ENCODE measurements at places on chromosomes 4 and X.

DNA sequence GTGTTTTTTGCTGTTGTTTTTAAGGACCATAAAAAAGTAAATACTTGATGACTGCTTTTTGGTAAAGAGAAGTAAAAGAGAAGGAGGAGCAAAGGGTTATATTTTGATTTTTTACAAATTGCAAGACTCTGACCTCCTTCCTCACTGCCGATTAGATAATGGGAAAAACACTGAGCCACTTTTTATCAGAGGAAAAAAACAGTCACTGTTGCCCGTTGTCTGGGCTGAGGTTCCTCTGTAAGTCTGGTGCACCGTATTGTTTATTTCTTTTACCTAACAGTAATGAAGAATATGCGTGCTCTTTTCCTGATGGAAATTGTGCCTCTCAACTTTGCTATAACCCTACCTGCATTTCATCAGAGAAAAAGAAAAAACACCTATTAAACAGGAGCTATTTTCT lies 178.7 kb upstream of the EMCN start:
- no peak for DNase-seq

DNA sequence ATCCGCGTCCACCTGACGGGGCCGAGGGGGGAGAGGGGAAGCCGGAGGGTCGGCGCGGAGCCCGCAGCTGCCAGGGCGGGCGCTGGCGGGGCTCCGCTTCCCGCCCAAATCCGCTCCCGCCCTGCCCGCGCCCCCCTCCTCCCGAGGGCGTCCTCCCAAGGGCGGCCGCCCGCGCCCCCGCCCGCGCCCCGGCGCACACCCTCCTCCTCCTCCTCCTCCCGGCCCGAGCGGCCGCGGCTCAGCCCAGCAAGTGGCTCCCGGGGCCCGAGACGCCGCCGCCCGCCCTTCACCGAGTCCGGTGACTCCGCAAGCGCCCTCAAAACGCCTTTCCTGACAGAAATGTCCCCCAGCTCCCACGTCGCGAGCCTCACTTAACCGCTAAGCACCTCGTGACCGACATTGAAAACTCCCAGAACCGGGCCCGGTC lies 487 bp downstream of the HMGB2 start:
- peak; percentile 81 for DNase-seq

DNA sequence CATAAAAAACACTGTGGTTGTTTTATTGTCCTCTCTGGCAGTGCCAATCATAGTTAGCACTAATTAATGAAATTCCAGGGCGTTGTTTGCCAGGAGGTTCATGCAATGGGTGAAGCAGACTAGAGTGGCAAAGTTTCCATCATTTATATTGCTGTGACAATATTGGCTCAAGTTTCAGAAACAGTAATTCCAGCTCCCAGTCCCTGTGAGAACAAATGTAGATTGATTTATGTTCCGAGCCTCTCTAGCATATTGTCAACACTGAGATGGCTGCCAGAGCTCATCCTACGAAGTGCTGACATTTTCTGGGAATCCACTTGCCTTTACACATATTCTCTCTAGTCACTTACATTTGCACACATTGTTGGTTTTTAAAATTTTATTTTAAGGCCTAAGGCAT lies 440.0 kb upstream of the IGFBP7 start:
- no peak for DNase-seq

DNA sequence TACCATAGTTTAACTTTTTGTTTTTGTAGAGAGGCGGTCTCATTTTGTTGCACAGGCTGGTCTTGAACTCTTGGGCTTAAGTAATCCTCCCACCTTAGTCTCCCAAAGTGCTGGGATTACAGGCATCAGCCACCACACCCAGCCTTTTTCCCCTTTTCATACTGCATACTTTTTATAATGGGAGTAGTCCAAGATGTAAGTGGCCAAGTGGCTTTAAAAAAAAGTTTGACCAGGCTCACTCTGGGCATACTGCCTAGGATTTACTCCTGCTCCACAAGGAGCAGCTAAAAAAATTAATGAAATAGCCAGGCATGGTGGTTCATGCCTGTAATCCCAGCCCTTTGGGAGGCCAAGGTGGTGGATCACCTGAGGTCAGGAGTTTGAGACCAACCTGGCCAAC lies 6.0 kb downstream of the GRSF1 start:
- DNase-seq: no peak

DNA sequence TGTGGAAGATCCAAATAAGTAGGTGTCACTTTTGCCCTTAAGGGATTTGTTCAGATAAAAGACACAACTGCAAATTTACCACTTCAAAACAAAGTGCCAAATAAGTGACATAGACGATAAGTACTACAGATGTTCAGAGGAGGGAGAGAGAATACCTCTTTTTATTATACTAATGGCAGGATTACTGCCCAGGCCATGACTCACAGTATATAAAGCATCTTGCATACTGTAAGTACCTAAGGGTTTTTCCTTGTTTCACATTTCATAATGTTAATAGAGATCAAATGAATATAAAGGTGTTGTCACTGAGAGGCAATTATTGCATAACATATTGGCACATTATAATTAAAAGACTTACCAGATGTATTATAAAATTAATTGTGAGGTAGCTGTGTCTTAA lies 46.4 kb downstream of the PTPN13 start:
- DNase-seq: no peak

DNA sequence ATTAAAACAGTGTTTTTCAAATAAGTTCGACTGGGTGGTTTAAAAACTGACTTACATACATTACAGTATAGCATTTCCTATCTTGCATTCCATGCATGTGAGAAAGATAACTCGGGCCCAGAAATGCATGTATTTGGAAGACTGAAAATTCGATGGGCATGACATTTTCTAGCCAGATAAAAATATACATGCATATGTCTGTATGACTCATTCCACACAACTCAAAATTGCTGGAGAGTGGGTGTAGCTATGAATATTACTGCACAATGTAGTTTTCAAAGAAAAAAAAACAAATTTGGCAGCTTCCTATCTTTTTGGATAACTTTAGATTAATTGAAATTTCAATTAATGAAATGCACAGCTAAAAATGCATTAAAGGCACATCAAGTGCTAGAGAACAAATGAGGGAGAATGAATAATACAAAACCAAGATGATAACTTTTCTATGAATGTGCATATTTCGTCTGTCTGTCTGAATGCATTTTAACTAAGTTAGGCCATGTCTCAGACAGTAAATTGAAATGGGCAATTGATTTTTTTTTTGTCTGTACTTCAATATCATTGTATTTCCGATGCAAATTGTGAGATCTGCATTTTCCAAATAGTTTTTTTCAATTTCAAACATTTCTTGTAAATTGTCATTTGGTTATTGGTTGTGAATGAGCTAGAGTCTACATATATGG lies 54.5 kb upstream of the GABRA2 start:
- no peak for DNase-seq

Measured in hematopoietic multipotent progenitor cell treated with erythropoietin and hydrocortisone succinate and interleukin-3 and kit ligand, for 4 days (in vitro differentiated cells).